ENCODE measurements at places on chromosomes 7 and 10.

DNA sequence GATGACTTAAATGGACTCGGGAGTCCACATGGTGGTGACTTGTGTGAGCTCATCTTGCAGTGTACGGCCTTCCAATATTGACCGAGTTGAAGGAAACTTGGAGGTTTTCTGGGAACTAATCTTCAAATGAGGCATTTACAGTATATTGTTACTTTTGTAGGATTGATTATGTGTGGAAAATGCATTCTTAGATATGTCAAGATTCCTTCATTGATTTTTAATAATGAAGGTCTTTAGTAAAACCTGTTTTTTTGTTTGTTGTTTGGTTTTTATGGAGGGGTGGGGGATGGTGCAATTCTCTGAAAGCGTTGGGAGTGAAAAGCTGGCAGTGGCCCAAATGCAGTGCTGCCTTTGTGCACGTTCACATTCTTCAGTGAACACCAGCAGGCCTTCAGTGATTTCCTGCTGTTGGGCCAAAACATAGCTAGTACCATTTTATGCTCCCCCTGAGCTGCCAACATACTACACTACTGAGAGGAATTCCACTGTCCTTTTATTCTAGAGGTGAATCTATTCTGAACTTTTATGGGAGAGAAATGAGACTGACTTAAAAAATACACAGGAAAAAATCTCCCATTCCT, 50.4 kb downstream of the CCNY start:
- DNase-seq: no peak
- no peaks in the 10 kb centered on the region for H3K36me3 ChIP-seq
- no peaks in the 10 kb centered on the region for H3K27me3 ChIP-seq
- H3K27ac ChIP-seq: no peak overlapping the region
- no peaks in the 10 kb centered on the region for H3K4me1 ChIP-seq
- no peak overlapping the region for H3K4me3 ChIP-seq

- H3K4me1 ChIP-seq: peaks cover 20% of the 10 kb centered on the region
- H3K36me3 ChIP-seq: no peaks in the 10 kb centered on the region
- H3K27me3 ChIP-seq: no peaks in the 10 kb centered on the region
- peak; percentile 78 for DNase-seq
- no peak overlapping the region for H3K4me3 ChIP-seq
- H3K27ac ChIP-seq: no peak overlapping the region
These were observed 223.9 kb upstream of the PPP2R2D start for GRCh38 chr10:131676800-131677421.

DNA sequence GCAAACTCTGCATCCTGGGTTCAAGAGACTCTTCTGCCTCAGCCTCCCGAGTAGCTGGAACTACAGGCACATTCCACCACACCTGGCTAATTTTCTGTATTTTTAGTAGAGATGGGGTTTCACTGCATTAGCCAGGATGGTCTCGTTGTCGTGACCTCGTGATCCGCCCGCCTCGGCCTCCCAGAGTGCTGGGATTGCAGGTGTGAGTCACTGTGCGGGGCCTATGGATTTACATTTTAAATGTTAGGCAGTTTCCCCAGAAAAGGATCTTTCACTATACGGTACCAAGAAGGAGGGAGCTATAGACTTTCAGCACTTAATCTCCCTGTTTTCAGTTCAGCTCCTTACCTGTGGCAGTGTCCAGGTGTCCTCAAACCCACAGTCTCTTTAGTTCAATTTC, 50.8 kb downstream of the SIRT1 start:
- no peak overlapping the region for H3K4me3 ChIP-seq
- H3K36me3 ChIP-seq: peaks cover 6% of the 10 kb centered on the region
- H3K27ac ChIP-seq: peak overlapping the region; percentile 48
- DNase-seq: no peak
- H3K27me3 ChIP-seq: no peaks in the 10 kb centered on the region

DNA sequence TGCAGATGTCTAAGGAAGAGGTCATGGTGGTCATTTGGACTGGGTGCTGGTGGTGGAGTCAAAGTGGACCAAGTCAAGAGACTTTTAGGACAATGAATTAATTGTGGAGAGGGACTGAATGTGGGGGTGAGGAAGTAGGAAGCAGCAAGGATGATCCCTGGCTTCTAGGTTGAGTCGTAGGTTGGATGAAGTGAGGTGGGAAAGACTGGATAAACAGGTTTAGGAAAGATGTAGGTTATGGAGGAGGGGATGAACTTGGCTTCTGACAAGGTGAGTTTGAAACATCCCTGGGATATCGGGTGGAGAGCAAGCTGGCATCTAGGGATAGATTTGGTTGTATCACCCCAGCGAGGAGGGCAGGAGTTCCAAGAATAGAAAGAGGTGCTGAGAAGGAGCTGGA, 7.6 kb downstream of the SEMA4G start:
- no peak overlapping the region for H3K27ac ChIP-seq
- 0 out of 2 replicates have a peak, but pooled peaks cover 4% of the 10 kb centered on the region for H3K4me1 ChIP-seq
- no peak overlapping the region for H3K4me3 ChIP-seq
- H3K27me3 ChIP-seq: no peaks in the 10 kb centered on the region
- peaks cover 9% of the 10 kb centered on the region for H3K36me3 ChIP-seq
- no peak for DNase-seq

GRCh38 chr10:11237571-11237970, 219.9 kb downstream of the CELF2 start:
- DNase-seq: no peak
- no peaks in the 10 kb centered on the region for H3K4me1 ChIP-seq
- H3K4me3 ChIP-seq: no peak overlapping the region
- H3K27me3 ChIP-seq: no peaks in the 10 kb centered on the region
- H3K27ac ChIP-seq: no peak overlapping the region

- no peaks in the 10 kb centered on the region for H3K36me3 ChIP-seq
- peaks cover 6% of the 10 kb centered on the region for H3K4me1 ChIP-seq
- H3K27ac ChIP-seq: no peak overlapping the region
- DNase-seq: no peak
- no peaks in the 10 kb centered on the region for H3K27me3 ChIP-seq
These were observed 59.3 kb downstream of the OAT start for GRCh38 chr10:124359336-124359832.

GRCh38 chr10:91162050-91162494, 58.4 kb upstream of the PCGF5 start:
- H3K36me3 ChIP-seq: no peaks in the 10 kb centered on the region
- H3K27me3 ChIP-seq: peaks cover 34% of the 10 kb centered on the region
- no peak for DNase-seq
- H3K4me3 ChIP-seq: peak overlapping the region; percentile 43
- no peaks in the 10 kb centered on the region for H3K4me1 ChIP-seq

DNA sequence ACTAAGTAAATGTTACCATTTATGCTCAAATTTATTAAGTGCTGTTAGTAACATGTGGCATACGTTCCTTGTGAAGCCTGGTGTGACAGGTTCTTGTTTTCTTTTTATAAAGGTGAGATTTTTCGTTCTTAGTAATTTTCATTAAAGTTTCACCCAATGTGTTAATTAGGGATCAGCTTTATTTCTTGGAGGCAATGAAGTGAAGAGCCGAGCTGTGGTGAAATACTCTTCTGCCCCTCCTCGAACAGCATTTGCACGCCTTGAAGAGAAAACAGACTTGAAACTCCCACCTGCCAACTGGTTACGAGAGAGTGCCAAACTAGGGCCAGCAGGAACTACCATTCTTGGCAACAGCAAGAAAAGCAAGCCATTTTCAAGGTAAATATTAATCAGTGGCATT, 1.5 kb downstream of the EDRF1 start:
- no peak for DNase-seq
- no peaks in the 10 kb centered on the region for H3K27me3 ChIP-seq
- H3K36me3 ChIP-seq: peaks cover 18% of the 10 kb centered on the region
- no peaks in the 10 kb centered on the region for H3K4me1 ChIP-seq
- no peak overlapping the region for H3K4me3 ChIP-seq

- DNase-seq: no peak
- no peak overlapping the region for H3K27ac ChIP-seq
- H3K4me3 ChIP-seq: no peak overlapping the region
These were observed 8.6 kb downstream of the BTBD16 start for GRCh38 chr10:122279725-122280141.

DNA sequence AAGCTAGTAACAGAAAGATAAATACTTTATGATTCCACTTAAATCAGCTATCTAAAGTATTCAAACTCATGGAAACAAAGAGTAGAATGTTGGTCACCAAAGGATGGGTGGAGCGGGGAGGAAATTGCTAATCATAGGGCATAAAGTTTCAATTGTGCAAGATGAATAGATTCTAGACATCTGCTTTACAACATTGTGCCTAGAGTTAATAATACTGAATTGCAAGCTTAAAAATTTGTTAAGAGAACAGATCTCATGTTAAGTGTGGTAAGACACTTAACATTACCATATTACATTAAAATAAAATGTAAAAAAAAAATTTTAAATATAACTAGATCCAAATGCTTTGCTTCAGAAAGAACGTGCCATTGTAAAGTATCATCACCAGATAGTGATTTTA, 411.1 kb upstream of the MBL2 start:
- H3K27ac ChIP-seq: no peak overlapping the region
- H3K27me3 ChIP-seq: no peaks in the 10 kb centered on the region
- H3K4me1 ChIP-seq: no peaks in the 10 kb centered on the region
- H3K36me3 ChIP-seq: no peaks in the 10 kb centered on the region
- H3K4me3 ChIP-seq: no peak overlapping the region

GRCh38 chr10:43216931-43217562, 49.8 kb downstream of the RASGEF1A start:
- H3K27ac ChIP-seq: no peak overlapping the region
- H3K36me3 ChIP-seq: no peaks in the 10 kb centered on the region
- H3K4me3 ChIP-seq: no peak overlapping the region
- peaks cover 11% of the 10 kb centered on the region for H3K4me1 ChIP-seq

DNA sequence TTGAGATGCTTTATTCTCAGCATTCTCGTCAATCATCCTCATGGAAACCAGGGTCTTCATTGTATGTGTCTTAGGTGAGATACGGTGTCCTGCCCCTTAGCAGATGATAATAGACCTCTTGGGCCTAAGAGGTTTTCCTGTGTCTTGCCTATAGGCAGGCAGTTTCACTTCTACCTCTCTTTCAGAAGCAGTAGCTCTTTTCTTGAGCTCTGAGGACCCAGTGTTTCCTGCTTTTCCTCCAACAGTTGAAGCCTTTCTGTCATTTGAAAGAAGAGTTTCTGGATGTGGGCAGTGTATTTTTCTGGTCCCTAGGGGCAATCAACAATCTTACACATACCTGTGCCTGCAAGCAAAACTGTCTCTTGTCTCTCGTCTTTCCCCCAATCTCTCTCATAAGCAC, 1550.3 kb upstream of the LRRTM3 start:
- no peaks in the 10 kb centered on the region for H3K4me1 ChIP-seq
- H3K27ac ChIP-seq: no peak overlapping the region
- no peaks in the 10 kb centered on the region for H3K27me3 ChIP-seq
- no peaks in the 10 kb centered on the region for H3K36me3 ChIP-seq
- no peak for DNase-seq

GRCh38 chr7:3274131-3274530, 26.9 kb upstream of the SDK1 start:
- no peaks in the 10 kb centered on the region for H3K36me3 ChIP-seq
- H3K4me1 ChIP-seq: no peaks in the 10 kb centered on the region
- no peaks in the 10 kb centered on the region for H3K27me3 ChIP-seq

DNA sequence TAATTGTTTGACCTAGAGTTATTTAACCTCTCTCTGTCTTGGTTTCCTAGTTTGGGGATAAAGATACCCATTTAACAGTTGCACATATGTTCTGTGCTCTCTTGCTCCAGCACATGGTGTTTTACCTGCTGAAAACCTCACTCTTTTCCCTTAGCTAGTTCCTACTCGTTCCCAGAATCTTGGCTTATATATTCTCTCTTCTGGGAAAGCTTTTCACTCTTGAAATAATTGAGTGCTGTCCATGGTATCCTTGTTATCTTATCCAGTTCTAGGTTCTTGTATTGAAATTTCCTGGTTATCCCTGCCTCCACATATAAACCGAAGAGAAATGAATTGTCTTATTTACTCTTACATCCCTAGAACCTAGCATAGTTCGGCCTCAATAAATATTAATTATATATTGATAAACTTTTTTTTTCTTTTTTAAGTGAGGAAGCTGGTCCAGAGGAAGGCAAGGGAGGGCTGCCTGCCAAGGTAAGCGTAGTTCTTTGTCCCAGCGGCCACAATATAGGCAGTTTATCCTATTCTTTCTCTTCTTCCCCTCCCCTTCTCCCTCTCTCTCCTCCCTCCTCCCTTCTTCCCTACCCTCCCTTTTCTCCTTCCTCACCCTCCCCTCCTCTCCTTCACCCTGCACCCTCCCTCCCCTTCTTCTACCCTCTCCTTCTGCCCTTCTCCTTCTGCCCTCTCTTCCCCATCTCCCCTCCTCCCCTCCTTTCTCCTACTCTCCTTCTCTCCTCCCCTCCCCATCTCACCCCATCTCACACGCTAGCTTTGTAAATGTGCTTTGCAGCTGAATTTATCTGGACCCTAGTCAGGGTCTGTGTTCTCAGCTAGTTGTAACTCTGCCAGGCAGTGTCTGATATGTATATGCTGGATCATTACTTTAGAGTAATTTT, 7.9 kb downstream of the WEE2 start:
- H3K27me3 ChIP-seq: no peaks in the 10 kb centered on the region
- H3K36me3 ChIP-seq: no peaks in the 10 kb centered on the region
- DNase-seq: no peak
- no peak overlapping the region for H3K27ac ChIP-seq

- no peak overlapping the region for H3K4me3 ChIP-seq
- no peaks in the 10 kb centered on the region for H3K4me1 ChIP-seq
- no peaks in the 10 kb centered on the region for H3K36me3 ChIP-seq
- no peaks in the 10 kb centered on the region for H3K27me3 ChIP-seq
- DNase-seq: no peak
These were observed 69.6 kb downstream of the NT5C2 start for GRCh38 chr10:103123282-103124024.

DNA sequence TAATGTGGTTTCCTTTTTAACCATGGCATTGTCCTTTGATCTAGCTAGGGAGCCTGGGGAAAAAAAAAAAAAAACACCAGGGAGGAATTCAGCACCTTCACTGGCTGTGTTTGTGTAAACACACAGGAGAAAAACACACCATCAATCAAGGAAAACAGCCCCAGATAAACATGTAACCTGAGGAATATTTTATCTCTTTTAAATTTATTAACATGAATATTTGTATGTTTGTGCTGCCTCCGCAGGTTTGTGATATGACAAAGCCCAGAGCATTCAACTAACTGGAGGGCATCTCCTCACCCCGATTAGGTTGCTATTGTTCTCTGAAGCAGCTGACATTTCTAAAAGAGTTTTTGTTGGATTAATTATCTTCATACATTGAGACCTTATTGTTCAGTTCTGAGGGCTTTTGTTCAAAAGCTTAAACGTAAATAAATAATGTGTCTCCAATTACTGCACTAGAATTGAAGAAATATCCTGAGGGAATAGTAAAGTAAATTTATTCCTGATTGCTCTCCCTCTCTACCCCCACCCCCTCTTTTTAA, 89.4 kb upstream of the SEMA3E start:
- no peaks in the 10 kb centered on the region for H3K27me3 ChIP-seq
- H3K36me3 ChIP-seq: no peaks in the 10 kb centered on the region
- H3K4me3 ChIP-seq: no peak overlapping the region
- no peaks in the 10 kb centered on the region for H3K4me1 ChIP-seq

DNA sequence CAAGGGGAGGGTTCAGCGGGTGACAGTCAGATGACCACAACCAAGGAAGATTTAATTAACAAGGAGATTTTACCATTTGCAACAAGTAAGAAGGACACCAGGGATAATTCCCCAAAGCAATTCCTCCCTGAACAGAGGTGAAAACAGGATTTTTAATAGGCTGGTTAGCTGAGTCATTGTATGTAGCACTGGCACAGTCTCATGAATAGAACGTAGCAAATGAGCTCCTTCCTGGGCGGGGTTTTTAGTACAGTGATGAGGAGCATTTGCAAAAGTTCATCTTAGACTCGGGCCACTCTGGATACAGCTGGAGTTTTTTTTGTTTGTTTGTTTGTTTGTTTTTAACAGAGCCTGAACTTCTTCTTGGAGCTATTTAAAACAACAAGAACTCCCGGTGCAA, 39.0 kb downstream of the TAC1 start:
- H3K4me1 ChIP-seq: no peaks in the 10 kb centered on the region
- no peak overlapping the region for H3K27ac ChIP-seq
- no peaks in the 10 kb centered on the region for H3K36me3 ChIP-seq
- no peaks in the 10 kb centered on the region for H3K27me3 ChIP-seq
